Effector memory CD4-positive, alpha-beta T cell (primary cell): ENCODE measurements at places on chromosomes 5 and 9.

- no peak for DNase-seq
Measured at GRCh38 chr5:124310453-124310852, 436.0 kb downstream of the ZNF608 start.

- DNase-seq: no peak
Measured at GRCh38 chr9:73039271-73040263, 86.7 kb upstream of the ALDH1A1 start.

DNA sequence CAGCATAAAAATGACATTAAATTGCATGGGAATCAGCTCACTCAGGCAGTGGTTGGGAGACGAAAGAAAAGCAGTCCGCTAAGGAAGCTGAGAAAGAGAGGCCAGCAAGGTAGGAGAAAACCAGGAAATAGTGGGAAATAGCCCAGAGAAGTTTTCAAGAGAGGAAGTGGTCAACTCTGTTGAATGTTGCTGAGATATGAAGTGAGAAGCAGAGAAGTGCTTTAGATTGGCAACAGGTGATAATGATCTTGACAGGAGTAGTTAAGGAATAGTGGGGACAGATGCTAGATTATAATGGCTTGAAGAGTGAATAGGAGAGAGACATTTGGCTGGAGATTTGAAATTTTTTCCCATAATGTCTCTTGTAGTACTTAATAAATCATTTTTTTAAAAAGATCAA, 30.8 kb downstream of the CNTRL start:
- DNase-seq: no peak

DNA sequence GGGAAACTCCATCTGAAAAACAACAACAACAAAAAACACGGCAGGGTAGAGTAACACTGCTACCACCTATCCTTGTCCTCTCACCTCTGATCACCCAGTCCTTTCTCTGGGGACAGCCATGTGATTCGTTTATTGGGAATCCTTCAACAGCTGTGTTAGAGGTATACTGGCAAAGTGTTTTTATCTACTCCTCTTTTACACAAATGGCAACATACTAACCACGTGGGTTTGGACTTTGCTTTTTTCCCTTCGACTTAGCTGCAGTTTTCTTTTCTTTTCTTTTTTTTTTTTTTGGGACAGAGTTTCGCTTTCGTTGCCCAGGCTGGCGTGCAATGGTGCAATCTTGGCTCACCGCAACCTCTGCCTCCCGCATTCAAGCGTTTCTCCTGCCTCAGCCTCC, 11.2 kb upstream of the SET start:
- no peak for DNase-seq

DNA sequence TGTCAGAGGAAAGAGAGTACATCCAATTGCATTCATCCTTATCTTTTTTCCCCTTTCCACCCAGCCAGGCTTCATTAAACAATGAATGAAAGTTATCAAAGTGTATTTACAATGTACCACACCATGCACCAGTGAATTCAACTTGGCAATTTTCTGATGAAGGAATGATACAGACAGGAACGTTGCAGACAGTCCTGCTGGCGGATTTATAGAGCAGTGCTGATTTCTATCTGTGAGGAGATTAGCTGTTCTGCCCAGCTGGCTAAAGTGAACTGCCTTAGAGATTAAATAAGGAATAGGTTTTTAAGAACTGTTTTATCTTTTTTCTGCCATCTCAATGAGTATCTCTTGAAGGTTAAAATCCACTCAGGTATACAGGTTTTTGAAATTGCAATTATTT, 403.9 kb downstream of the CDH18 start:
- no peak for DNase-seq

- no peak for DNase-seq
Measured at GRCh38 chr5:1963358-1963757, 80.6 kb upstream of the IRX4 start.

DNA sequence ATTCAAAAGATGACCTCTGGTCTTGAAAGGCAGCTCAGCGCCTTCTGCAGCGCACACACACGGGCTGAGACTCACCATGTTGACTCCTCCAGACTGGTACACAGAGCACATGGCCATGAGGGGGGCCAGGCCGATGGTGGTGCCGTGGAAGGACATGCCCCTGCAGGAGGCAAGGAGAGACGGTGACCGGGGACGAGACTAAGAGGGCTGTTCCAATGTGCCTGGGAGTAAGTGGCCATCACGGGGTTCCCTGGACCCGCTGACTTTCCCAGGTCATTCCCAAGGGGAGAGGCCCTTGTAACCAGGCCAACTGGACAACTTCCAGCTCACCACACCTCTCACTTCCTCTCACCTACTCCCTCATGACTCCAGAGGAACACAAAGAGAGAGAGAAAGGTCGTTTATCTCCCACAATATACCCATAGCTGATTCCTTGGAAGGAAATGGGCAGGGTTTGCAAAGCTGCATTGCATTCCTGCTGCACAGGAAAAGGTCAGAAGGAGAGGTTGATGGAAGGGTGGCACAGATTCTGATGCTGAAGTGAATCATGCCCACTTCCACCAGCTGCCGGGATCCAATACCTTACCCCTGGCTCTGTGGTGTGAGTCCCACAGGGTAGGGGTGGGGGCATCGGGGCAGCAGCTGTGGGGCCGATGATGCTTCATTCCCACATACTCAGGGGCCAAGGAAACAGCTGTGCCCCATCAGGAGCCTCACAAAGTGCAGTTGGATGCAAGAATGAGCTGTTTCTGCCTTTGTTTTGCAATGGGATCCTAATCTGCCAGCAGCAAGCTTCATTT, 47.2 kb downstream of the NIPAL4 start:
- no peak for DNase-seq

DNA sequence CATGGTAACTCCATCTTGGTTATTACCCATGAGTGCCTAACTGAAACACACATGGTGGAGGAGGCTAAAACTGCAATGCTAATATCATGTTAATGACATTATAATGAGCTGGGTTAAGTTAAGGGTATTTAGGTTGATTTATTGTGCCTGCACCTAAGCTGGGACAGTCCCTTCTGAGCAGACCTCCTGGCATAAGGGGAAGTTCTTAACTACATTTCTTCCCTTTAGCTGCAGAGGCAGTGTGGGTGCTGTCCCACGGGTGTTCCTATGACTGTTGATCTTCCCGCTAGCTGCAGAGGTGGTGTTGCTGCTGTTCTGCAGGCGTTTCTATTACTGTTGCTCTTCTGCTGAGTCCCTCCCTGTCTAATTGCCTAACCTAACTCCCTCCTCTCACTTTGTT, 183.9 kb downstream of the LURAP1L start:
- no peak for DNase-seq

- DNase-seq: no peak
Measured at GRCh38 chr5:15002791-15003190, 131.2 kb upstream of the ANKH start.

GRCh38 chr9:123846966-123847365, 83.0 kb downstream of the DENND1A start:
- DNase-seq: no peak

GRCh38 chr5:961711-962240, 46.8 kb upstream of the NKD2 start:
- DNase-seq: no peak
